ENCODE measurements at places on chromosomes 11 and 22.
A peak's percentile ranks its signal among the peaks of the same experiment; 100 is the strongest.

DNA sequence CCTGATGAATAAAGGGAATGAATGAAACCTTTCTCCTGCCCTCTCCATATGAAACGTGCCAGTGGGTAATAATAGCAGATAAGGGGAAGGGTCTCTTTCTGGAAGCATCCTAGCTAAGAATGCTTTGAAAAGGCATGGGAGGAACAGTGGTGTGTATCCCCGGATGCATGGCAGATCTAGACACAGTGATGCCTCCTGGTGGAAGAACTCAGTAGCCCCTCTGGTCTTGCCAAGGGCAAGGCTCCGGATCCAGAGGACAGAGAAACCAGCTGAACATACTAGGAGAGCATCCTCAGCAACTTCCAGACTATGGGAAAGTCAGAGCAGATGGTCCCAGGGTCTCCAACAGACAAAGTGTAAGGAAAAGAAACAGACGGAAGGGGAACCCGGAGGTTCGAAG lies 6.4 kb downstream of the BAIAP2L2 start:
- peak; percentile 32 for DNase-seq

GRCh38 chr22:40211476-40212054 lies 33.8 kb downstream of the TNRC6B start:
- no peak for DNase-seq

DNA sequence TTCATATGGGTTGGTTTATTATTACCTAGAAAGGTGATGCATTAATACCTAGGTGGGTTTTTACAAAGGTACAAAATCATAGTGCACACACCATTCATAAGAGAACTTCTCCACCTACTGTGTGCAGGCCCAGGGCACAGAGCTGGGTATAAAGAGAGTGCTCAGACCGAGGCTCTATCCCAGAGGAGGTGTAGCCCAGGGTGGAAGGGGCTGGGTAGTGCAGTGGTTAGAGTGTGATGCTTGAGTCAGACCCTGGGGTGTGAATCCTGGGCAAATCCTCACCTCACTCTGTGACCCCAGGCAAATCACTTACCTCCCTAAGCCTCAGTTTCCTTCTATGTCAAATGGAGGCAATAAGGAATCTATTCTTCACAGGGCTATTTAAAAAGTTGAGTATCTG lies 32.2 kb downstream of the PARVG start:
- no peak for DNase-seq

GRCh38 chr22:36636916-36637315 lies 66.6 kb downstream of the CACNG2 start:
- no peak for DNase-seq

DNA sequence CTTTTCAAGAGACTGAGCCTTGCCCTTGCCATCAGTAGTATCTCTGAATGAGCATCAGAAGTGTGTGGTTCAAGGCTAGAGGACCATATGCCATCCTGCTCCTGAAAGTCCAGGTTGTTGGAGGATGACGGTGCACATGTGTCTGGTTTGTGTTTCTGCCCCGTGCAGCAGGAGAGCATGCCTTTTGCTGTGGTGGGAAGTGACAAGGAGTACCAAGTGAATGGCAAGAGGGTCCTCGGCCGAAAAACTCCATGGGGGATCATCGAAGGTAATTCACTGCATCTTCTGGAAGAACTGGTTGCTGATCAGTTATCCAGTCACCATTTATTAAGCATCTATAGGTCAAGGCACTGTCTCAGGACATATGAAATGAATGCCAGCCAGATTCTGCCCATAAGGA lies 6.1 kb upstream of the WBP2NL start:
- no peak for DNase-seq

DNA sequence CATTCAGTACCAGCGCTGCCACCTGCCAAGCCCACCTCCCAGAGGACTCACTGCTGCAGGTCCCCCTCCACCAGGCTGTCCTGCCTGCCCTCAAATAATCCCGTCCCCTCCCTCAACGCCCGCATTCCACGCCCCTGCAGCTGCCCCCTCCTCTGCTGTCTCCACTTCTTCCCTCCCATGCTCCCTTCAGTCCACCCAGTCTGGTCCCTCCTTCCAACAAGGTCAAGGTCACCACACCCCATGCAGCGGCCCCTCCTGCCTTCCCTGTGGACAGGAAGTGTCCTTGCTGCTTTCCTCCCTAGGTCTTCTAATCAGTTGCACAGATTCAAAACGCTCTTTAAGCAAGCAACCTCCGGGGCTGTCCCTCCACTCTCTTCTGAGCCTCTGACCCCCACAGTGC lies 12.1 kb downstream of the MACROD1 start:
- DNase-seq: no peak

DNA sequence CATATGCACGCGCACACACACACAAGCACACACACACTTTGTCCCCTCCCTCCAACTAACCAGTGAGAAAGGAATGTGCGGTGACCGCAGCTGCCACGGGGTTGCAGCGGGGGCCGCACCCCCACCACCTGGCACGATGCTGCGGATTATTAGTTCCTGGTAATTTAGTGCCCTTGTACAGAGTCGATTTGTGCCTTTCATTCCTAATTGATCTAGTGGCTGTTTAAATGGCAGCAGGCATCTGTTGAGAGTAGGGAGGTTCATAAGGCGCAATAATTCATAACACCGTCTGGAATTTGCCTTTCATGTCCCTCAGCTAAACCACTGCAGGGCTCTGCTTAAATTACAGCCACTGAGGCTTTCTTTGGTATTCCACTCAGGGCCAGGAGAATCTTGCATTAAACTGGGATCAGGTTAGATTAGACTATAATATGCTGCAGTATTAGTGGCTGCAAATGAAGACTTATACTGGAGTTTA lies 113.7 kb downstream of the FEZ1 start:
- no peak for DNase-seq

DNA sequence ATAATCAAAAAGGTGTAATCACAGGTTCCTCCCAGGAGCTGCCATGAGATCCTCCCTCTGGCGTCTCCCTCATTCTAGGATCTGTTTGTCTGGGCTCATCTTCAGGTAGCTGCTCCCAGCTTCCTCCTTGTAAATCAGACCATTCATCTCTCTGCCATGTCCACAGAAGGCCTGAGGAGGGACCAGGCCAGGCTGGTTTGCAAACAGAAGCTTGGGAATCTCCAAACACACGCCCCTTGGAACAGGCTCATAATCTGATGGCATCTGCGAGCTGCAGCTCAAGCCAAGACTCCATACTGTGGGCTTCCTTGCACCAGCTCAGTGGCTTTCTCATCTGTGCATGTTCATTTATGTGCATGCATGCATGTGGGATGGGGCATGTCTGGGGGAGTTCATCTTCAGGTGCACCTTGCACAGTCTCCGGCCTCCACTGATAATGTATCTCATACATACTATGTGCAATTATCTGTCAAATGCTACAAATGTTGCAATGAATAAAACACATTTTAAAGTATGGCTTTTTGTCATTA lies 134.9 kb downstream of the NXPE2 start:
- DNase-seq: no peak

DNA sequence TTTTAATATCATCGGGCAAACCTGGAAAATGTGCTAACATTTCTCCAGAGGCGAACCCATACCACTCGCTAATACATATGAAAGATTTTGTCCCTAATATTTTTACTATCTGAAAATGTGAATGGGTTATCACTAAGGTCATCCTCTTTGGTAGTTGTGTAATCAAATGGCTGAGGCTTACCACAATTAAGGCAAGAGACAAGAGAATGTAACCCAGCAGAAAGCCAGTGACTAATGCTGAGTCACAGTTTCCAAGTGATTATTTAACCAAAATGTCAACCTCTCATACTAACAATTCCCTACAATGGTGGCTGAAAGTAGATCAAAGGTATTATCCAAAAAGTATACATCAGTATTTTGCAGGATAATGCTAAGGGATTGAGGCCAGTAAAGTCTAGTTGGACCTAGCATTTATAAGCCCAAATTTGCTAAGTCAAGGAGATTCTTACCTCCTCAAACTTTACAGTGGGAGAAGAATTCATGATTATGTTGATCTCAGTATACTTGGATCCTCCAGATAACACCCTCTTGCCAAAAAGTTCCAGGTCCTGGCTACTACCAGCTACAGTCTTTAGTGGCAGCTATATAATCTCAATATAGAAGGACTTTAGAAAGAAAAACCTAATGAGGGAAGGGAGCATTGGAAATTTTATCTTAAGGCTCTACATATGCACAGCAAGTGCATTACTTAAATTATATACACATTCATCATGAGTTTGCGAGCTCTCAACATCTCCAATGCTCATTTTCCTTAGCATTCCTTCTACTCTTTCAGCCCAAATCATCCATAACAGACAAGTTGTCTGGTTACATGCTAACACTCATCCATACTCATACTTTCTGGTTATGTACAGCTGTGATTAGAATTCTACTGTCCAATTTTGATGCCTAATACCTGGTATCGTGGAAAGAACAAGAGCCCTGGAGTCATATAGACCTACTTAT lies 25.4 kb downstream of the SIK3 start:
- peak; percentile 66 for DNase-seq

- DNase-seq: no peak
These were observed 89.6 kb downstream of the SERGEF start for GRCh38 chr11:17923217-17923616.

DNA sequence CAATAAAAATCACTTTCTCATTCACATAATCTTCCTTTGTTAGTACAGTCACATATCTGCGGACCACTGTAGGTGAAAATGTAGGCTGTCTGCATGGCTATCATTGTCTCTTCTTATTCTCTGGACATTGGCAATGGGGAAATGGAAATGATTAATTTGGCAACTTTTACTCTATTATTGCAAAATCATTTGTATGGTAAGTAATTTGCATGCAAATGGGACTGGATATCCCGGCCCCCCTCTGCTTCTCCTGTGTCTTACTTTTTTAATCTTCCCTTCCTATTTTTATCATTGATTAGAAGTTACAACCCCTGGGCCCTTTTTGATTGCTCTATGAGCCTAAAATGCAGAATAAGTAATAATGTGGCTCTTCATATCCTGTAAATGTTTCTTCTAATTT lies 6.0 kb downstream of the GRK3 start:
- DNase-seq: no peak

DNA sequence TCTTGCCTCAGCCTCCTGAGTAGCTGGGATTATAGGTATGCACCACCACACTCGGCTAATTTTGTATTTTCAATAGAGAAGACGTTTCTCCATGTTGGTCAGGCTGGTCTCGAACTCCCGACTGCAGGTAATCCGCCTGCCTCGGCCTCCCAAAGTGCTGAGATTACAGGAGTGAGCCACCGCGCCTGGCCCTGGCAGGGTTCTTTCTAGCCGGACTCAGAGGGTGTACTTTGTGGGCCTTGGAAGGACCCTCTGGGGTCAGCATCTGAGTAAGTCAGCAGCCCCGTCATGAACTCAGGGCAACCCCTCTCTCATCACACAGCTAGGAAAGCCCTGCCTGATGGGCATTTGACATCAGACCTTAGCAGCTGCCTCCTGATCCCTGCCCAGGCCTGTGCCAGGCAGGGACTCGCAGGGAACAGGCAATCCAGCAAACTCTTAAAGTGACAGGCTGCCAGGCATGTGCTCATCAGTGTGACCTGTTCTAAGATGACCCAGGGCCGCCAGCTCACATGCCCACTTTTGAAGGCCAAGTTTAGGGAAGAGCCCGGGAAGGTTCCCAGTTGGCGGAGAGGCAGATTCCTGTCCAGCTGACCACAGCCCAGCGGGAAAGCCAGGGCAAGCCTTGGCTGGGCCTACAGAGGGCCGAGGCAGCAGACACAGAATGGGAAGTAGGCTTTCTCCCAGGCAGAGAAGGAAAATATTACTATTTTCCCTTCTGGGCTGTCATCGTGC lies 92.9 kb downstream of the MORC2 start:
- DNase-seq: no peak

DNA sequence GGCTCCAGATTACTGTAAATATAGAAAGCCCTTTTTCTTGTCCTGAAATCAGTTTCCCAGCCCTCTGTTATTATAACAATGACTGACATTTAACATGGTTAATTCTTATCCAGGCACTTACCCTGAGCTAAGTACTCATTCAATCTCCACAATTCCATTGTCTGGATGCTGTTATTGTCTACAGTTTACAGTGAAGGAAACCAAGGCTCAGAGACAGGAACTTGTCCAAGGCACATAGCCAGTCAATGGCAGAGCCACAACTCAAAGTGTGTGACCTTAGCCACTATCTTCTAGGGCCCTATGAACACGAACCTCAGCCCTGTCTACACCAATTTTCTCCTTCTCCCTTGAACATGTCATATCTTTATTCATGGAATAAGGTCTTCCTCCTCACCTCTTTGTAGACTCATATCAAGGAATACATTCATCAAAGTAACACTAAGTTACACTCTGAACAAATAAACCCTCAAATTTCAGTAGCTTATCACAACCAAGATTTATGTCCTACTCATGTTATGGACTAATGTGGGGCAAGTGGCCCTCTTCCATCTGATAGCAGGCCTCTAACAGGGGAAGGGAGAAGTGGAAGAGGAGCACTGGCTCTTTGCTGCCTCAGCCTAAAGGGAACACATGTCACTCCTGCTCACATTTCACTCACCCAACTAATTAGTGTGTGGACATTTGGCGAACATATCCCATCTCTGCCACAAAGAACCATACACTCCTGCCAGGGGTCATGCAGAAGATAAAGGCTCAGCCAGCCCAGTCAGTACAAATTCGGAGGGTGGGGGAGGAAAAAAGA lies 39.3 kb upstream of the APLNR start:
- no peak for DNase-seq

GRCh38 chr11:106344394-106344793 lies 266.9 kb downstream of the AASDHPPT start:
- no peak for DNase-seq

GRCh38 chr11:20060181-20060580 lies 100.1 kb downstream of the DBX1 start:
- no peak for DNase-seq

DNA sequence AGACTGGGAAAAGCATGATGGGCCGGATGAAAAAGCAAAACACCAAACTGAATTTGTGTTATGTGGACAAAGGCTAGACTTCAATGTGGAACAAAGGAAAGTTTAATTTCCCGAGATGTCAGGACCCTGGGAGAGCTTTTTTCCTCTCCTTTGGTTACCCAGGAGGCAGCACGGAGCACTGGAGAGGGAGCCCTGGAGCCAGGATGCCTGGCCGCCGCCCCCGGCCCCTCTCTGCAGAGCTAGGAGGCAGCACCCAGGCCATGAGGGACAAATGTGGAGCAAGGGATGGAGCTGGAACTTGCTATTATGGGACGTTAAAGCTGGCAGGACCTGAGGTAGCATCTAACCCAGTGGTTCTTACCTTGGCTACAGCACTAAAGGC lies 108.9 kb downstream of the MORC2 start:
- DNase-seq: no peak

DNA sequence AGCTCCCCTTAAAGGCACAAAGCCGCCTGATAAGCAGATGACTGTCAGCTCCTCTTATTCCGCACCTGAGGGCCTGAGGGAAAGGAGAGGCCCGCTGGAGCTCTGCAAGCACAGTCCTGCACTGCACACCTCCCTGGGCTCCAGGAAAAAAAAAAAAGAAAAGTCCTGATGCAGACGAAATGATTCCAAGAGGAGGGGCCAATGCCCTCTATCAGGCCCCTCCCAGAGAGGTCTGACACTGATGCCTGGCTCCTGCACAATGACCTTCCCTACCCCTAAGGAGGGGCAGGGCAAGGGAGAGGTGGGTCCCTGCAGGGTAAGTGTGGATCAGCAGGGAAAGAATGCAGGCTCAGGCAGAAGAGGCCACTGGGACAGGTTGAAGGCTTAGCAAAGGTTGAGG lies 572.7 kb downstream of the SOX6 start:
- DNase-seq: no peak

All from KBM-7 (cell line).